ENCODE measurements at places on chromosomes 4 and X. TPM values are rescaled to one million over a fixed set of nuclear protein-coding genes. Genes with fewer than 3 reads are reported as not detected.
A peak's percentile ranks its signal among the peaks of the same experiment; 100 is the strongest.

The CPLX1 gene
- 3.1 TPM for total RNA-seq

The TREX2 gene
- total RNA-seq, result 0.55 TPM

The FAM236B gene
- total RNA-seq, result not detected

The CSAG3 gene
- not detected for total RNA-seq

The GPR34 gene
- total RNA-seq, result 20.6 TPM

The NUDT10 gene
- 0.34 TPM for total RNA-seq

The FAM9A gene
- not detected for total RNA-seq

The SHISA3 gene
- total RNA-seq, result 1.9 TPM

The ERAS gene
- total RNA-seq, result not detected

The XG gene
- total RNA-seq, result 0.38 TPM

The NMU gene
- 0.81 TPM for total RNA-seq

The XIAP gene
- 59.5 TPM for total RNA-seq

The USP17L11 gene
- not detected for total RNA-seq

The PSAPL1 gene
- total RNA-seq, result 0.06 TPM

DNA sequence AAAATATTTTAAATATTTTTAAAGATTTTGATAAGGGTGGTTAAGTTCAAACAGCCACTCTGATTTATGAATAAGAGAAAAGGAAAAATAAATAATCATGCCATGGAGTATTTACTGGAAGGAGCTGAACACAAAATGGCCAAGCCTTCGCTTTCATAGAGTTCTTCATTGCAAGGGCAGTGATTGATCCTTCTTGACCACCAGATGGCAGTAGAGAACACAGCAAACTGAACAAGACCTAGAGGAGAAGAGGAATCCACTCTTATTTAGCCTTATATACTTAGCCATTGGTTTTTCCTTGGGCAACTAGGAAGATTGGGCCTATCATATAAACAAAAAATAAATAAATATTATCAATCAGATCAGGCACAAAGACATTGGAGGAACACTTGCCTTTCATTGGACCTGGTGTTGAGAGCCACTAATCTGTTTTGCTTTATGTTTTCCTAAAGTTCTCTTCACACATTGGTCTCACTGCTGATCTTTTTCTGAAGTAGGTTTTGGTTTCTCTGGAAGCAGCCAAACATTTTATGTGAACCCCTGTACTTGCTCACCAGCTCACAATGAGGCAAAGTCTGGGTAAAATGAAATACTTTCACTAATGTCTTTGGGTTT, 58.1 kb upstream of the PARM1 start:
- no peaks in the 10 kb centered on the region for H3K36me3 ChIP-seq
- H3K27ac ChIP-seq, result no peak overlapping the region
- H3K27me3 ChIP-seq, result no peaks in the 10 kb centered on the region
- H3K4me1 ChIP-seq, result no peaks in the 10 kb centered on the region
- DNase-seq, result no peak
- no peak overlapping the region for H3K4me3 ChIP-seq

- no peaks in the 10 kb centered on the region for H3K27me3 ChIP-seq
- no peak overlapping the region for H3K27ac ChIP-seq
- H3K4me3 ChIP-seq, result no peak overlapping the region
Measured at GRCh38 chrX:44931441-44931973, 58.5 kb downstream of the KDM6A start.

DNA sequence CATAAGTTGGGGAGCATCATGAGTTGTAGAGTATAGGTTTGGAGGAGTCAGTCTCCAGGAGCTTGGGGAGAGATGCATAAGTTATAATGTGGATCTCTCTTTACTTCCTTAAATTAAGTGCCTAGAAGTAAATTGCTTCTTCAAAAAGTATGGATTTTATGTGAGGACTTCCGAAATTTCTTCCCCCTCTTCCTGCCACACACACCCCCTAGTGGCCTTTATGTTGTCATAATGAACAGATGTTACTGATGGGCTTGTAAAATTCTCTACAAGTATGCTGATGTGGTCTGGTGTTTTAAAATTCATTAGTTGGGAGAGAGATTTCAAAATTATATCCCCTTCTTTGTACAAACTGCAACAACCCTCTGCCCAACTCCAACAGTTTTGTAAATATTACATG, 2.3 kb upstream of the METTL14 start:
- peaks cover 2% of the 10 kb centered on the region for H3K36me3 ChIP-seq
- H3K4me1 ChIP-seq, result peaks cover 10% of the 10 kb centered on the region
- H3K4me3 ChIP-seq, result no peak overlapping the region
- H3K27me3 ChIP-seq, result no peaks in the 10 kb centered on the region
- H3K27ac ChIP-seq, result no peak overlapping the region

GRCh38 chr4:74742185-74742584, 52.1 kb downstream of the BTC start:
- no peaks in the 10 kb centered on the region for H3K27me3 ChIP-seq
- no peak overlapping the region for H3K4me3 ChIP-seq
- H3K4me1 ChIP-seq, result no peaks in the 10 kb centered on the region
- no peaks in the 10 kb centered on the region for H3K36me3 ChIP-seq

DNA sequence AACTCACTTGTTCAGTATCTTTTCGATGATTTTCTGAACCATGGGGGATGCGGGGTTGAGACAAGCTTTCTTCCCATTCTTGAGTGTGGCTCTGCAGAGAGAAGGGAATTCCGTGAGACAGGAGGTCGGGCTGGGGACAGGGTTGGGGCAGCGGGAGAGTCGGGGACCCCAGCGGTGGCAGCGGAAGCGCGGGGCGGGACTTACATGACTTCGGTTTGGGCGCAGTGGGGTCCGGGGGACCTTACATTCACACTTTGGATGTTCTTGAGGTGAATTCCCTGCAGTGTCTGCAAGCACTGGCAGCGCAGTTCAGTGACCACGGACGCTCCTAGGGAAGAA, 434 bp downstream of the CXCL3 start:
- H3K27me3 ChIP-seq, result no peaks in the 10 kb centered on the region
- H3K27ac ChIP-seq, result peak overlapping the region; percentile 75
- no peak for DNase-seq
- H3K36me3 ChIP-seq, result no peaks in the 10 kb centered on the region

- no peak for DNase-seq
- H3K36me3 ChIP-seq, result no peaks in the 10 kb centered on the region
- no peaks in the 10 kb centered on the region for H3K4me1 ChIP-seq
- H3K4me3 ChIP-seq, result no peak overlapping the region
- no peak overlapping the region for H3K27ac ChIP-seq
- H3K27me3 ChIP-seq, result no peaks in the 10 kb centered on the region
Measured at GRCh38 chr4:95188701-95189370, 359.9 kb downstream of the UNC5C start.

DNA sequence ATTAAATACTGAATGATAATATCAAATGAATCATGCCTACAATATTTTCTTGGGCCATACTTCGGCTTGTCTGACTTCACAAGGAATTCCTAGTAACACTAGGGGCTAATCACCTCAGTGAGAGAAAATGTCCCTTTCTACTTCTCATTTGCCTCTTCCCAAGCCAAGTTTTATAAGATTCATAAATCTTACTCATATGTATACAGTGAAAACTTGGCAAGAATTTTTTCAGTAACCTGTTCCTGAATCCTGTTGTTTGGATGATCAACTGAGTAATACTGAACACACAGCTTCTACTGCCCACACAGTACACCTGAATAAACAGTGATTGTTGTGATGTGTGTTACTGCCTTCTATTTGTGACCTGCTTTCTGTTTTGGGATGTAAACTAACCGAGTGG, 16.5 kb downstream of the TMPRSS11E start:
- no peaks in the 10 kb centered on the region for H3K36me3 ChIP-seq
- DNase-seq, result no peak
- no peaks in the 10 kb centered on the region for H3K4me1 ChIP-seq
- H3K27me3 ChIP-seq, result no peaks in the 10 kb centered on the region

- peaks cover 17% of the 10 kb centered on the region for H3K4me1 ChIP-seq
- peak overlapping the region; percentile 20 for H3K4me3 ChIP-seq
- DNase-seq, result no peak
- no peak overlapping the region for H3K27ac ChIP-seq
- no peaks in the 10 kb centered on the region for H3K36me3 ChIP-seq
Measured at GRCh38 chrX:1205681-1206611, 6.5 kb downstream of the CRLF2 start.

DNA sequence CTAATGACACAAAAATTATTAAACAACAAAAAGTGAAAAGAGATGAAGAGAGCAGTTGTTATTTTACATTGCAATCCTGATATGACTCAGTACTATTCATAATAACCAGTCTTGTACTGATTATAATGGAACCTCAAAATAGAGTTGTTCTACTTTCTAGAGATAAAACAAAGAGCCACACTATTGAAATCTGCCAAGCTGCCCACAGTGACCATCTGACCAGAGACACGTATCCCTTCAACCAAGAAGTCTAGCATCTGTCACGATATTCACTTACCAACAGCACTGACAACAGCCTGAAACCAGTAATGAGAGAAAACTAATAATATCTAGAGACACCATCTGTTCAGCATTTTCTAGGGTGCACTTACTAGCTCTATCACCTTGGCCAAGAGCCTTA, 466.7 kb downstream of the NKX6-1 start:
- no peaks in the 10 kb centered on the region for H3K27me3 ChIP-seq
- H3K27ac ChIP-seq, result no peak overlapping the region
- DNase-seq, result no peak
- H3K36me3 ChIP-seq, result no peaks in the 10 kb centered on the region

- DNase-seq, result no peak
- no peak overlapping the region for H3K27ac ChIP-seq
- no peaks in the 10 kb centered on the region for H3K36me3 ChIP-seq
- no peaks in the 10 kb centered on the region for H3K27me3 ChIP-seq
- H3K4me1 ChIP-seq, result no peaks in the 10 kb centered on the region
Measured at GRCh38 chr4:39067451-39067850, 5.4 kb downstream of the KLHL5 start.

DNA sequence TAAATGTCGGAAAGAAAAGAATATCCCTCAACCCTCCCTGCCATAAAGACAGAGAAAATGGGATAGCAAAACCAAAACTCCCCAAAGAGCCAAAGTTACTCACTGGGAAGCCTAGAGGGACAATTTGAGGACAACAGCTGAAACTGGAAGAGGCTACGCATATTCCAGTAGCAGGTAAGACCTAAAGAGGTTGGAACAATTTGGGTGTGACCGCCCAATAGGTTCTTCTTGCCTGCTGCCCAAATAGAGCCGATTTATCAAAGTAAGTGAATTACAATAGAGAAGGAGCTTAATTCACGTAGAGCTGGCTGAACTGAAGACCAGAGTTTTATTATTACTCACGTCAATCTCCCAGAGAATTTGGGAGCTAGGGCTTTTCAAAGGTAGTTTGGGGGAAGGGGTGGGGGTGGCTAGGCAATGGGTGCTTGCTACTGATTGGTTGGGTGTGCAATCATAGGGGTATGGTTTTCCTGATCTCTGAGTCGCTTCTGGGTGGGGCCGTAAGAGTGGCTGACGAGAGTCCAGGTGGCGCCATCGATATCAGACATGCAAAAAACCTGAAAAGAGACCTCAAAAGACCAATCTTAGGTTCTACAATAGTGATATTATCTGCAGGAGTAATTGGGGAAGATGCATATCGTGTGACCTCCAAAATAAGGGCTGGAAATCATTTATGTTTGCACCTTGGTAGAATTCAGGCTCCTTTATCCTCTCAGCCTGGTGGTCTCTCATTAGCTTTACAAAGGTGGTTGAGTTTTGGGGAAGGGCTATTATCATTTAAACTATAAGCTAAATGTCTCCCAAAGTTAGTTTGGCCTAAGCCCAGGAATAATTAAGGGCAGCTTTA, 39.0 kb upstream of the SLC7A3 start:
- H3K27ac ChIP-seq, result no peak overlapping the region
- DNase-seq, result no peak
- no peaks in the 10 kb centered on the region for H3K36me3 ChIP-seq

- no peak for DNase-seq
- H3K4me1 ChIP-seq, result no peaks in the 10 kb centered on the region
- no peaks in the 10 kb centered on the region for H3K27me3 ChIP-seq
- H3K4me3 ChIP-seq, result no peak overlapping the region
Measured at GRCh38 chr4:160350944-160351343, 1248.1 kb downstream of the RAPGEF2 start.
